8988T (cell line): ENCODE measurements at places on chromosomes 4 and X.

GRCh38 chr4:116180157-116180601, 905.2 kb downstream of the TRAM1L1 start:
- DNase-seq, result no peak

DNA sequence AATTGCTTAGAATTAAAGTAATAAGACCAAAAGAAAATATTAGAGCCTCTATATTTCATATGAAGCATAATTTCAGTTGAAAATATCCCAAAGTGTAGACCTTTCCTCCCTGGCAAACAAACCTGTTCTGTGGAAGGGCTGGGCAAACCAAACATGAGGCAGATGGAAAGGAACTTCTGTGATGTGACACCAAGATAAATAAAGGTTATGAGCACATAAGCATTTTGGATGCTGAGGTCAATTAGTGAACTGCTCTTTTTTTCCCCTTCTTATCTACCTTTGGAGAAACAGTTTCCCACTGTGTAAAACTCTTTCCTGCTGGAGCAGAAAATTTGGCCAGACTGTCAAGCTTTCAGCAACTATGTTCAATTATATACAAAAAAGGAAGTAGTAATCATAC, 109.6 kb upstream of the STIM2 start:
- no peak for DNase-seq

GRCh38 chr4:7623468-7623867, 188.7 kb upstream of the PSAPL1 start:
- no peak for DNase-seq

- no peak for DNase-seq
These were observed 60.7 kb downstream of the PPP3CA start for GRCh38 chr4:101286663-101287062.

DNA sequence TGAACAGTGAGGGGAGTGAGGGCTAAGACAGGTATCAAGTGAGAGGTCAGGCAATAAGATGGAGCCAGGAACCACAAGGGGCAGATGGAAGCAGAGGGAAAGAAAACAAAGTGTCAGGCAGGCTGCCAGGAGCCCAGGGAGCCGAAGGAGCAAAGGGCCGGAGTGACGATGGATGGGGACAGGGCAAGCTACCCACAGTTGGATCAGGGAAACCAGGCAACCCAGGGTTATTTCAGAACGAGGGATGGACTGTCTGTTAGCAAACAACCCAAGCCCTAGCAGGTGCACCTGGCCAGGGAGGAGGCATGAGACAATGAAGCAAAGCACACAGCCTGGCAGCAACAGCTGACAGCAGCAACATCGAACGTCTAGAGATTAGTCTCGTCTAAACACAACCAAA, 39.2 kb downstream of the SEL1L3 start:
- no peak for DNase-seq

DNA sequence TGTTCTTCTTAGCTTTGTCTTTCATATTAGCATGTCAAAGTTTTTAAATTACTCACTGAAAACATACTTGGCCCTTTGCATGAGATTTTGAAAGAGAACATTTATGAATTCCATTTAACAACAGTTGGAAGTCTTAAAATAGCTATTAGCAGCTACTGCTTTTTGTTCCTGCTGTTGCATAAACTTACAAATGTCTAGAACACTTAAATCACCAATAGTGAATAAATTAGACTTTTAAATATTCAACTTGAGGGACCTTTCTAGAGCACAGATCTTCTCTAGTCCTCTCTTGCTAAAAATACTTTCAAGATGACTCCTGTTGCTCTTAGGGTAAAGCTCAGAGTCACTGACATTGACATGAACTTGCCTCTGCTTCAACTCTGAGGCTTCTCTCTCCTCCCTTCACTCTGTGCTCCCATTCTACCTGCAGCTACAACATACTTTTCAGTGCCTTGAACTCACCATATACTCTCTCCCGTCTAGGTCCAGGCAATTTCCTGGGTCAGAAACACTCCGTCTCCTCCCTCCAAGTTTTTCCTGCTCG, 15.8 kb upstream of the TXK start:
- DNase-seq, result no peak

DNA sequence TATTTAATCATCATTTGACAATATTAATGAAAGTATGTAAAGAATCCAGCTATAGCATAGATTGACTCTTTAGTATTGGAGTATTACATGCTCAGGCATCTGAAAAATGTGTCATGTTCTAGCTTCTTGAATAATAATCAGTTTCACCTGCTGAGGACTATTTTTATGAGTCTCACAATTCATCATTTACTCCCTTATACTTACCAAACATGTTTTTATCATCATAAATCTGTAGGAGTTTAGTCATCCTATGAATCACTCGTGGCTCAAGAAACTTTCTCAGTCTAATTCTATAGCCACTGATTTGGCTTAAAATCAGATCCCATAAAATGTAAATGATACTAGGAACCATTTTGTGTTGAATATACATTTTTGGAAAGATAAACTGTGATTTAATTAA, 1616.1 kb downstream of the C4orf33 start:
- no peak for DNase-seq

DNA sequence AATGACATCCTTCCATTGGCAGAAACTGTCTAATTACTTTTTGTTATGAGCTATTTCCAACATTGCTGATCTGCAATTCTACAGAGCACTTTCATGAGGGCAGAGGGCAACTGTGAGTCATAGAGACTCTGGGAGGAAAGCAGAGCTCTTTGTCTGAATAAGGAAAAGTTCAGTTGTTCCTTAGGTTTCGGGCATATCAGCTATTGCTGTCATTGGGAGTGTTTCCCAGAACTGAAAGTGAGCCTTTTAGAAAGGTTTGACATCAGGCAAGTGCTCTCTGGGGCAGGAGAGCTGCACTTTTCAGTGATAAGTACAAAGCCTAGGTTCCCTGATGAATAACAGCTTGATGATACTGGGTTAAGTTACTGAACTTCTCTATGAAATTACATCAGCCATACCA, 119.2 kb upstream of the EDNRA start:
- DNase-seq, result no peak

DNA sequence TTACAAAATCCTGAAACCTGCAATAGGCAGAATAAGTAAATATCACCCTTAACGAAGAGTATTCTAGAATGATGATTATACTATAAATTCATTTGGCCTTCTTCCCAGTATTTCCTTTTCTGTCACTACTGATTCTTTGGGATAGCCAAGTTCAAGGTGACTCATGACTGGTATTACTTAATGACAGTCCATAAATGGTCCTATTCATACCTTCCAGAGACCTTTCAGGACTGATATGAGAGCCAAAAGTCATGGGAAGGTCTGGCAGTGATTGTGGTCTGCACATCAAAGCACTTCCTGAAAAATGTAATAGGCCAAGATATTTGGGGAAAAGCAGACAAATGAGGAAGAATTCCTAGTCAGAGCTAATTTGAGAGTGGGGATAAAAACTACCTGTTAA, 239.6 kb upstream of the FAM47A start:
- DNase-seq, result no peak
